ENCODE measurements at places on chromosomes 1 and 21.

DNA sequence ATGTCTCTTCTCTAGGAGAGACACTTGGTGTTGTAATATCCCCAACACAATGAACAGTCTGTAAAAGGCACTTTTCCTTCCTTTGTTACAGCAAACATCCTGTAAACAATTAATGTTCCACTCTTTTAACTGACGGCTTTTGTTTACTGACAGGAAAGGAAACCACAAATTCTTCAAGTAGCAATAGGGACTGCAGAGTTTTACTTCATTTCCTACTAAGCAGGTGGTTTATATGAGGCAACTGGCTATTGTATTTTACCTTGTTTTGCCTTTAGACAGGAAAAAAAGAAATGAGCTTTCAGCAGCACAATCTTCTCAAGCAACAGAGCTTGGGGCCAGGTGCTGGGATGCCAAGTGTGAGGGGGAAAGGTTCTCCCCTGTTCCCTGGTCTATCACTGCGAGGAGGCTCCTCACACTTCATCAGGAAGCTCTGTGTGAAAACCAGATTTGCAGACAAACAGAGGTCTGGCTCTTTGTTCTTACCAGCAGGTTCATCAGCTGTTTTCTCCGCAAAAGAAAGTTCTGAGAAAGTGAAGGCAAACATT, 51.2 kb downstream of the SIPA1L2 start:
- DNase-seq = no peak

DNA sequence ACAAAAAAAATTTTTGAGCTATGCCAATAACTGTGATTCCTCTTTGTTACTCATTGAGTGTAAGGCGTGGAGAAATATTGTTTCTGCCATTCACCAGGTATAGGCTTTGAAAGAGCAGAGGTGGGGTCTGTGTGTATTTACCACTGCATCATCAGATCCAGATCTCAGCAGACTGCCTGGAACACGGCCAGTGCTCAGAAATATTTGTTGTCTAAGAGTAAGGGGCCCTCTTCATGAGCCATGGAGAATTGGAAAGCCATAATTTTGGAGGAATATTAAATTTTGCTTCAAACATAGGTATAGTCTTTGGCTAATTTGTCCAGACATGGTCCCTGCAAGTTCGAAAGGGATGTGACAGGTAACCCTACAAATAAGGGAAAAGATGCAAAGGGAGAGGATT, 231.3 kb upstream of the IRF2BP2 start:
- no peak for DNase-seq

DNA sequence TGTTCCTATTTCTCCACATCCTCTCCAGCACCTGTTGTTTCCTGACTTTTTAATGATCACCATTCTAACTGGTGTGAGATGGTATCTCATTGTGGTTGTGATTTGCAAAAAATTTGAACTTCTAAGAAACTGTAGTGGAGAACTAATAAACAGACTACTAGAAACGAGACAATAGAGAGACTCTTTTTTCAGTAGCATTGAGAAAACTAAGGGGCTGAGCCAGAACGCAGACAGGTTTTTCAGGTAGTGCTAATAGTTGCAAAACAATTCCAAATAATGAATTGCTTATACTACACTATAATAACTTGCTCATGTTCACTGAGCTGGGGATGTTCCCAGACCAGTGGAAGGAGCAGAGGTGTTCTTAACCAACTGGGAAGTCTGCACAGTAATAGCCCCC, 98.8 kb upstream of the DPH5 start:
- no peak for DNase-seq

DNA sequence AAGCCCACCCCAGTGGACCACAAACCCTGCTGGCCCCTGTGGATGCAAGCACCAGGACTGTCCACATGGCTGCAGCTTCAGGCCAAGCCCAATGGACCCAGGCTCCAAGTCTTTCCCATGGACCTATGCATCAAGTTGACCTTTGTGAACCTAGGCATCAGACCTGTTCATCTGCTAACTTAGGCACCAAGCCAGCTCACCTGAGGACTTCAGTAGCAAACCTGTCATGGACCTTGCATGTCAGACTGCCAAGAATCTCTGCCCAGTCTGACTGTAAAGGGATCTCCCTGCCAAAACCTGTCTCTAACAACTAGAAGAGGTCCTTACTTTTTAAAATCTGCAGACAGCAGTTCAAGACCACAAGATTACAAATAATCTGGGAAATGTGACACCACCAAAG, 37.8 kb downstream of the FMO3 start:
- DNase-seq = no peak

DNA sequence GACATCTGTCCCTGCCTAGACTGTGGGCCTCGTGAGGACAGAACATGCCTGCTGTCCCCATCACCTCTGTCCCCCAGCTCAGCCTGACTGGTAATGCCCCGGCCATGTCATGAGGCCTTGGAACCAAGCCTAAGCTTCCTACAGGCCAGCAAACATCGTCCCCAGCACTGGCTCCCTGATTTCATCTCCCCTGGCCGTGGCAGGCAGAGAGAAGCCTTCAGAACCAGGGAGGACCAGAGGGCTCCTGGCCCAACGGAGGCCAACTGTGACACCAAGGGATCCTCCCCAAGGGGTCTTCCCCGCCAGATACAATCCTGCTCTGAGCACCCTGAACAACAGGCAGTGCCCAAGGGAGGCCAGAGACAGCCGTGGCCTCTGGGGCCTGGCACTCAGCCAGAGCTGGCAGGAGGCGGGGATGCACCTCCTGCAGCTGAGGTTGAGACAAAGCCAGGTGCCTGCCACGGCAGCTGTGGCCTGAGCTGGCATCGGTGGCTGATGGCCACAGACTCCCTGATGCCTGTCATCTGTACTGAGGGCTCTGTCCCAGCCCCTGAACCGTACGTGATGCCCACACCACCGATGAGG, 9.9 kb upstream of the NPHP4 start:
- no peak for DNase-seq

DNA sequence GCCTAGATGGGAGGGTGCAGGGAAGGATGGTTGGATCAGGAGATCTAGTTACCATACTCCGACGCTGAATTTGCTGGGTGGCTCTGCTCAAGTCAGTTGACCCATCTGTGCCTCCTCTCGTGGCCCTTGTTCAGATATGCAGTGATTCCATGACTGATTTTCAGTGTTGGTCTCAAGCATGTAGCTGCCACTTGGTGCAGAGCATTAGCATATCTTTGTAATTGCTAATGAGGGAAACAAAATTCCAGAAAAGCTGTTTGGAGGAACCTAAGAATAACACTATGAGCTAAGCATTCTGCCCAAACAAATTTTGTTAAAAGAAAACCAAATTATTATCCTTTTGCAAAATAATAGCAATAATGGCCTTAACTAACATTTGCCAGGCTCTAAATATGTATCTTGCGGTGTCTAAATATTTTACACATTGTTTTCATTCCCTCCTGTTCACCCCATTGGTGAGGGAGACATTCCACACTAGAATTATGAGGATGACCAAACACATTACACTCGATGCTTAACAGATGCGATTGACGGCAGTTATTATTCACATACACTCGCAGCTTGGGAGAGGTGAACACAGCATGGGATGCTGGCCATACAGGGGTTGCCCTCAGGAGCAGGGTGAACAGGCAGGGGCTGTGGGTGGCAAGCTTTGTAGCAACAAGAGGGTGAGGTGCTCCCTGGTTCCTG, 69.1 kb downstream of the KCNJ15 start:
- DNase-seq = peak; percentile 66

DNA sequence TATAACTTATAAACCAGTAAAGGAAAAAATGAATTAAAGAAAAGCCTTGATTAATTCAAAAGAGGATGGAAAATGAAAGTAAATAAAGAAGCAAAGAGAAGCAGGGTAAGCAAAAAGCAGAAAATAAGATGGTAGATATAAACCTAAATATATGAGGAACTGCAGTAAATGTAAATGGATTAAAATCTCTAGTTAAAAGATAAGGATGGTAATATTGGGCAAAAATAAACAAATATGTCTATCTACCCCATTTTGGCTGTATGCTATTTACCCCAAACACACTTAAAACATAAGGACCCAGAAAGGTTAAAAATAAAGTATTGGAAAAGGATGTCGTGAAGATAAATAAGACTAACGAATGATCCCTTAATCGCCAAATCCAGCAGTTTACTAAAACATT, 161.9 kb downstream of the FOXD2 start:
- no peak for DNase-seq

DNA sequence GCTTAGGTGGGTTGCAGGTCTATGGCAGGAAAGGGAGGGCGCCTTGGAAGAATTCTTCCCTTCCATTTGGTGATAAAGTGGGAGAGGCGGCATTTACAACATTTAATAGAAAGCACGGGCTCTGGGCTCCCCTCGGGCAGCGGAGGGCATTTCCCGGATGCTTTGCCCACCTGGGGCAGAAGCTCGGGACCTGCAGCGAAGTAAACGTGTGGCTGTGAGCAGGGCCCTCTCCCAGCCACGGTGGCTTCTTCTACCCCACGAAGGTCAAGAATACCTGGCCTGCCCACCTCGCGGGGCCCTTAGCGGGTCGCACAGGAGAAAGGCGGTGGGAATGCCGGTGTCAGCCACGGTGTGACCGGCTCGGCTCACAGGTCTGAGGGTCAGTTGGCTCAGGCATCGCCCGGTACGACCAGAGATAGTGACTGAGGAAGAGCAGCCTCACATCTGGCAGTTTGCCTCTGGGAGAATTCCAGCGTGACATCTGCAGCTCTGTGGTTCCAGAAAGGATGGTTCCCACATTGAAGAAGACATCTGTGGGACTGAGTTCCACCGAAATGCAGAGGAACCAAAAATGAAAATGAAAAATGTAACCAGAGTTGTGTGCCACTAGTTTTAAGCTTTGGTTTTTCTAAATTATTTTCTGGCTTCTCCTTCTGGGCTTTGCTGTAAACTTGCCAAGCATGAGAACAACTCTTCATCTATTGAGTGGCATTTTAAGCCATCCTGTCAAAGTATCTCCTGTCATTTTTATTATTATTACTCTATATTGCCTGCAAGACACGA, 720 bp upstream of the F3 start:
- DNase-seq = peak; percentile 67

All from AG08395 (cell line).